ENCODE measurements at places on chromosomes 2 and 18. TPM values are rescaled to one million over a fixed set of nuclear protein-coding genes. Genes with fewer than 3 reads are reported as not detected.

DNA sequence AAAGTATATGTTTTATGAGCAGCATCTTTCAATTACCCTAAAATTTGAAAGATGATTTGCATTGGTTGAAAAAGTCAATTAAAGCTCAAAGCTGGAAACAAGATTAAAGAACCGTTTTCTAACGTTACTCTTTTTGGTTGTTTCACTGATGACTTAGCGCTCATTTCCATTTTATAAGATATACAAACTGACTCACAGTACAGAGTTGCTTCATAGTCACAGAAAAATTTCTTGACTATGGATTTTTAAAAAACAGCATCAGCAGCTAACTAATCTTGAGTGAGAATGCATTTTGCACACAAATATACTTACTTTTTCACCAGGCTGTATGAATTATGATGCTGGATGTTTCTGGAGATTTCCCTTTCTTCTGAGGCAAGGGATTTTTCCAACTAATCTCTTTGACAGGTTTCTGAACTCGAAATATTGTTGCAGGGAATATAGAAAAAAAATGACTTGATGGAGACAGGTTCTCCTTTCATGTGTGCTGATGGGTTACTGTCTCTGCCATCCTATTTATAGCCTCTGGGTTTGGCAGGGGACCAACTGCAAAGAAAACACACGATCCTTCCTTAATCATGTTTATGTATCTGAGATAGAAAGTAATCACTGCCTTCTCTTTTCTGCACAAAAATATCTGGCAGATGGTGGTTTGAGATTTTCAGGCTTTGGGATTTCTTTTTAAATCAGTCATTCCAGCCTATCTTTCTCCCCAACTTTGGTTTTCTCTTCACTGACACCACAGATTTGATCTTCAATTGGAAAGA is 129.4 kb upstream of the DAPL1 start:
- DNase-seq: no peak

The HOXD11 gene
- total RNA-seq: 5.4 TPM

The ERBB4 gene
- 12.7 TPM for total RNA-seq

GRCh38 chr2:240229603-240230235 is 89.3 kb upstream of the OTOS start:
- no peak for DNase-seq

DNA sequence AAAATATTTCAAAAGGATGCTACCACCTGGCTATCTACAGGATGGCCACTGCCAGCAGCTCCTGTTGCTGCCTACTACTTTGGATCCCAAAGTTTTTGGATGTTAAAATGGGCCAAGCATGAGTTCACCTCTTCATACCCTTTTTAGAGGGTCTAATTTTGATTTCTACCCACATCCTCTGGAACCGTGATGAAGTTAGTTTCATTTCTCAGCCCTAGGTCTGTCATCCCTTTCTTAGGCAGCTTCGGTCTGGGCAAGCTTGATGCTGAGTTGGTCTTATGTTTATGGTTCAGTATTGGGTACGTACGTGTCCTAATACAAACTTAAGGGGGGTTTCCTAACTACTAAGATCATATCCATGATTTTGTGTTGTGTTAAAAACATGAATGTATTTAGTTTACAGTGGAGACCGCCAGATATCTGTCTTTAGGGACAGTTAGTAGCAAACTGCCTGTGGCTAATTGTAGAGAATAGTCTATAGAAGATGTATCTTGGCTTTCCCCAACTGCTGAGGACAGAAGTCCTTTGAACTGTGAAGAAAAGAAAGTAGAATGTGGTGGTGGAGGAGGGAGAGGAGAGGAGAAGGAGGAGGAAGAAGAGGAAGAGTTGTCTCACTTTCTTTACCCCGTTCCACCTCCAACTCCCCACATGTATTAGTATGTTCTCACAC is 184.9 kb downstream of the UBE2E3 start:
- DNase-seq: no peak
